T1000 (cell line): ENCODE measurements at places on chromosomes 11 and 22.

DNA sequence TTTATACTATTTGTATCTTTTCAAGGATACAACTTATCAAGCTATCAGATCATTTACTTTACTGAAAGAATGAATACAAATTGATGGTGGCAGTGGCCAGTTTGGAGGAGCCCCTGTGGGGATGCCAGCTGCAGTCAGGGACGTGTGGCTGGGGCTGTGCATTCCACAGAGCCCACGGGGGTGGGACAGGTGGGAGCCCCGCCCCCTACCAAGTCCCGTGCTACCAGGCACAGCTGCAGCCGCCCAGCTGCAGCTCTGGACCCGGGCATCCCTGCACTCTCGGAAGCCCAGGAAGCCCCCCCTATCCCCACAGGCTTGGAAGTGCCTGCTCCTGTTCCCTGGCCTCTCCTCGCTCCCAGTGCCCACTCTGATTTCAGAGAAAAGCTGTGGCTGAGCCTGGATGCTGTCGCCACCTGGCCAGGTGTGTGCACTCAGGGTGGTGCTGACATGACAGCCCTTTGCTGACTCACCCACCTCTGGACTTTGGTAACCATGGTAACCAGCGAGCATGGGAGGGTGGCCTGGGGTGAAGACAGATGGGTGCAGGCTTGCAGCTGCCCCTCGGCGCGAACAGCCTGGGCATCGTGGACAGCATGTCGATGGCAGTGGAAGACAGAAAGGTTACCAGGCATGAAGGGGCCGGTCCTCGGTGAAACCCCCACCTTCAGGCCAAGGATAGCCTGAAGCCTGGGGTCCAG is 138.1 kb downstream of the SBF2 start:
- no peak for DNase-seq

DNA sequence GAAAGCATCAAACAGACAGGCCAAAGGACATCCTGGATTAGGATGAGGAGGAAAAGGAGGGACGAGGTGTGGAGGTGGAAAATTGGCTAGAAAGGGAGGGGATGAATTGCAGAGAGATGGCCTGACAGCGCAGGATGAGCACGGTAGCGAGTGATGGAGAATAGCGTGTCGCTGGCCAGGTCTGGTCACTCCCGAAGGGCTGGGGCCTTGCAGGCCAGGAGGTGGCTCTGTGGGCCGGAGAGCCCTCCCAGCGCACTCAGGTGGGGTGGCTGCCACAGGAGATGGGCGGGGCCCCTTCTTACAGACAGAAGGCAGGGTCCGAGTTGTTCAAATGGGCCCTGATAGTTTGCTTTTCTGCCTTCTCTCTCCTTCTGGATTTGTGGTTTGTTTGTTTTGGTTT is 37.1 kb upstream of the THY1 start:
- DNase-seq = no peak

GRCh38 chr22:21698430-21699329 is 32.9 kb downstream of the PPIL2 start:
- no peak for DNase-seq

GRCh38 chr11:98365190-98365589 is 655.6 kb upstream of the CNTN5 start:
- no peak for DNase-seq

GRCh38 chr22:17845327-17845726 is 71.1 kb upstream of the BID start:
- no peak for DNase-seq
